Colonic mucosa (tissue), 4 donors: ENCODE measurements at places on chromosomes 2 and 18.

DNA sequence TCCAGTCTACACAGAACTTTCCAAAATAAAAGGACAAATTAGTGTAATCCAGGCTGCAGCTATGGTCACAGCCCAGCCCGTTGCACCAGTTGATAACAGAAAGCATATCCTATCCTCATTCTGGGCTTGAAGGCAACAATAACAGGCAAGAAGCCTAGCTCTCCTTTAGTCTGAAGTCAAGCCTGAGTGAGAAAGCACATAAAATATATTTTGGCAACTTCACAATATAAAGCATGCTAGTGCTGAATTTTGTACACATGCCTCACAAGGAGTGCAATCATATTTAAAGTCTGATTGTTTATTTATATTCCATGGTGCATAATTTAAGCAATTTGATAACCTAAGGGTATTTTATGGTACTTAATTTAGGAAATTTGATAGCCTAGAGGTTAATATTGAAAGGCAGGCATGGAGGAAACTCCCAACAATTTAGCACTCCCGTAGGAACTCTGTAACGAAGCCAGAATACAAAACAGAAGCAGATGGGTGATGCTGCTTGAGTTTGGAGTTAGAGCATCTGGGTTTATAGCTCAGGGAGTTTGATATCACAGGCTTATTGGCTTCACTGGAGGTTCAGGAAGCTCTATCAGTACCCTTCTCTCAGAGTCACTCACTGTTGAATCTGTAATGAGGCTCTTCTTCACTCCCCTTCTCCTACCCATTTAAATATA lies 1199.1 kb upstream of the GYPC start:
- DNase-seq, result no peak

DNA sequence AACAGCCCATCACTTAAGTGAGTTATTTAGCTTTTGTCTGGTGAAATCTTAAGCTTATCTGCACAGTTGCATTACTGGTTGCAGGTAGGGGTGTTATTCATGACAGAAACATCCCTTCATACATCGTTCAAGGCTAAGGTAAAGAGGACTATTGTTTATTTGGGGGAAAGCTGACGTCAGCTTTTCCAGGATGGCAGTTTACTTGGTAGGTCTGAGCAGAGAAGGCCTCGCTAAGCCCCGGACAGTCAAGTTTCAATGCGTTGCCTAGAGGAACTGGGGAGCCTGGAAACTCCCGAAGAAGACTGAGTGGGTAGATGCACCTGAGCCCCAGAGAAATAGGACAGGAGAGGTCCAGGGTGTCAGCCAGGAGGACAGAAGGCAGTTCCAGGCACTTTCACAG lies 2.2 kb downstream of the RNU4ATAC start:
- DNase-seq, result no peak

GRCh38 chr18:70659036-70659925 lies 370.4 kb downstream of the SOCS6 start:
- no peak for DNase-seq

DNA sequence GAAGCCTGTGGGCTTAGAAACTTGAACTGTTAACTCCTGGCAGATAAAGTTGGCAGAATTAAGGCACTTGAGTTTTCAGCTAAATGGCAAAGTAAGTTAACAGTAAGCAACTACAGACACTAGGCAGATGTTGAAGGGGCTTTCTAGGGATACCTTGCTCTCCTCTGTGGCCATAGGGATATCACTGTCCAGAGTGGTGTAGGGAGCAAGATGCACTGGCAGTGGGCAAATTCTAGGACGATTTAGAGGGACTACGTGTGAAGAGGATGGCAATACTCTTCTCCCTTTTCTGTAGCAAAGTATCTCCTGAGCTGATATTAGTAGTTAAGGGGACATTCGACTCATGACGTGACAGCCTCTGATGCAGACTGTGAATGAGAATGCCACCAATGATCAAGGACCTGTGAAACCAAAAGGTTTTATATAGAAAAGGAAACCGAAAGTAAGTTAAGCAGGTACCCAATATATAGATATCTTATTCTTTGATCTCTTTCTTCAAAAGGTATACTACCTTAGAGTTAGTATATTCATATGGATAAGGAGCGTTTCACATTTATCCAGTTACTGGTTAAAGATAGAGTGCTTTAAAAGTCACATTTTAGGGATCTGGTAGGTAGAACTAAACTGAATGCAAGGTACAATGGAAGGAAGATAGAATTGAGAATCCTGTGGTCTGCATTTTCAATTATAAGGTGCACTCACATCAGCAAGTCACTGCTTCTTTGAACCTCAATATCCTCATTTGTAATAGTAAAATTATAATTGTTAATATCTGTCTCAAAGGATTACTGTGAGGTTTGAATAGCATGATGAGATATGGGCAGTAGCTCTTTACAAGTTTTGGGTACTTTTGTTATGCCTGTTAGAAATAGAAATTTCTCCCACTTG lies 106.4 kb downstream of the KCNH7 start:
- DNase-seq, result no peak

- DNase-seq, result no peak
Measured at GRCh38 chr2:219056896-219057708, 3.6 kb downstream of the IHH start.

DNA sequence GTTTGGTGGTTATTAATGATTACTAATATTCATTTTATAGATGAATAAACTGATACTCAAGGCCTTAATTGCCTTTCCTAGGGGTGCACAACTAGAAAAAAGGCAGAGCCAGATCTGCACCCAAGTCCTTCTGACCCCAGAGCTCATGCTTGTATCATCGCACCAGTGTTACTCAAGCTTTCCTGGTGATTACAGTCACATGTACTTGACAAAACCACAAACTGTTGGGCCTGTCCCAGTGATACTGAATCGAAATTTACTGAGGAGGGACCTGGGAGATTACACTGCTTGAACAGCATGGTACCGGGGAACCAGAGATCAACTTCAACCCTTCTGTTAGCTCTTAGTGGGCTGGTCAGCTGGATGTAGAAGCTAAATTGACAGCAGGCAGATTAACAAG lies 33.7 kb downstream of the FASTKD2 start:
- no peak for DNase-seq

GRCh38 chr2:191824398-191824797 lies 22.5 kb downstream of the CAVIN2 start:
- no peak for DNase-seq

DNA sequence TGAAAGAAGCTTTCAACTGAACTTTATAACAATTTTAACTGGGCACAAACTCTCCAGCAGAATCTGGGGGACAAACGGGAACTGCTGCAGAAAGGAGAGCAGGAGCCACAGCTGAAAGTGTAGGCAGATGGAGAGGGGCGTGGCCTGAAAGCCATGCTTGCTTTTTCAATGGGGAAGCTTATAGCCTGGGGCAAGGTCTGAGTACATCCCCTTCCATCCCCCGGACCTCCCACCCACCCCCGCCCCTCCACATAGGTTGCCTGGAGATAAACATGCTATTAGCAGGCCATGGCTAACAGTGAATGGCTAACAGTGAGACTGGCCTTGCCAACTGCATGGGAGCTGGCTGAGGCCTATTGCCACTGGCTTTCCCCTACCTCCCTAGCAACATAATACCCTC lies 317.9 kb upstream of the TANK start:
- no peak for DNase-seq

GRCh38 chr2:31788273-31788672 lies 207.5 kb upstream of the SRD5A2 start:
- no peak for DNase-seq

- DNase-seq, result peak; percentile 79
Measured at GRCh38 chr2:36376992-36377738, 21.6 kb downstream of the CRIM1 start.

DNA sequence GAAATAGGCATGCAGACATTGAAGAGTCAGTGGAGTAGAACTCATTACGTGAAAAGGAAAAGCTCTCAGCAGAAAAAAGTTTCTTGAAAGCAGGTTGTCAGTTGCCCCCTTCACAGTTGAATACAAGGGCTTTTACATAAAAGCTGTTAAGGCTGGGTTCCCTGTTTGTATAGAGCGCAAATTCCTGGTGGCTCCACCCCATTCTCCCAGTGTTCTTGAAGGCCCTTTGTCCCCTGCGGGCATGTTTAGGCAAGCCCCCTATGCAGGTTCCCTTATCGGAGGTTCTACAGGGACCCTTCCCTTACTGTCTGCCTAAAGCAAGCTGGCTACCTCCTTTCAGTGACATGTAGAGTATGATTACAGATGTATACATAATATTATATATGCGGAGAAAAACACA lies 497.2 kb upstream of the SYT4 start:
- no peak for DNase-seq

DNA sequence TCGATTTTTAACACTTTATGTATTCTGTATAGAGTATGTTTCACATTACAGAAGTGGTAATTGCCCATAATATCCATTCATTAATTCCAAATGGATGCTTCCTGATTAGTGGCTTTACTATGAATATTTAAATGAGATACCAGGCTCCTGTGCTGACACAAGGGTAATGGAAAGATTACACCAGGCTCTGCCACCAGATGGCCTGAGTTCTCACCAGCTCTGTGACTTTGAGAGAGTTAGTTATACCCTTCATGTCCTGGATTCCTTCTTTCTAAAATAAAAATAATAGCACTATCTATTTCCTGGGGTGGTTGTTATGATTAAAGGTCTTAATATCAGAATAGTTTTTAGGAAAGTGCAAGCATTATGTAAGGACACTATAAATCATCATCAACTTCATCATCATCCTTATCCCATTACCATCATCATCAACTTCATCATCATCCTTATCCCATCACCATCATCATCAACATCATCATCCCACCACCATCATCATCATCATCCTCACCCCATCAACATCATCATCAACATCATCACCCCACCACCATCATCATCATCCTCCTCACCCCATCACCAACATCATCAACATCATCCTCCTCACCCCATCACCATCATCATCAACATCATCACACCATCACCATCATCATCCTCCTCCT lies 151.8 kb downstream of the DNER start:
- no peak for DNase-seq

- DNase-seq, result no peak
Measured at GRCh38 chr2:2719781-2720180, 388.7 kb upstream of the MYT1L start.

- no peak for DNase-seq
Measured at GRCh38 chr2:153917570-153917969, 45.8 kb downstream of the GALNT13 start.

DNA sequence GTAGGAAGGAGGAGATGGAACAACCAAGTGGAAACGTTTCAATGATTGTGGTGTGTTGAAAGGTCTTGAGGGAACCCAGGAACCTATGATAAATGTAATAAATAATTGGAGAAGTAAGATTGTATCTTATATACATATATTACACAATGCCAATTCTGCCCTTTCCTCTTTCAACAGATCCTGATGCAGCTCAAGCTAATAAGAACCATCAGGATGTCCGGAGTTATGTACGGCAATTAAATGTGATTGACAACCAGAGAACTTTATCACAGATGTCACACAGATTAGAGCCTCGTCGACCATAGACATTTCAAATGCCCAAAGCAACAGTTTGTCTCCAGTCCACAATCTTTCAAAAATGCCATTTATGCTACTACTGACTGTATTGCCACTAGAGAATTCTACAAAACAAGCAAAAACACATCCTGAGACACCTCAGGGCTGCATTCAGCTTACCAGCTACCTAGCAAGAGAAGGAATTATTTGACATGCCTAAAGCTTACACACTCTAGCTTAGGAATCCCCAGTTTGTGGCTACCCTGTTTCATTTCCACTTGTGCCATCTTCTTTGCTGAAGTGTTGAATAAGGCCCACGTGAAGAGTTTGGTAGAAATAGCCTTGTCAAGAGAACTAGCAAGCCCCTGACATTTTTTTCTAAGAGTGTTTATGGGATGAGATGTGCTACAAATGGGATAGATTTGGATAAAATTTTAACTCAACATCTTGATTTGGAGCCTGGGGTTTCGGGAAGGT lies 24.0 kb upstream of the MAP3K20 start:
- DNase-seq, result no peak
